ENCODE measurements at places on chromosomes 4 and X.
A peak's percentile ranks its signal among the peaks of the same experiment; 100 is the strongest.

GRCh38 chrX:119605464-119606279 is 552 bp downstream of the NKRF start:
- peak; percentile 7 for DNase-seq

GRCh38 chr4:48297256-48297846 is 27.7 kb upstream of the TEC start:
- no peak for DNase-seq

- no peak for DNase-seq
Measured at GRCh38 chrX:98299785-98300184, 1416.1 kb downstream of the RPA4 start.

GRCh38 chr4:182139491-182139890 is 103.7 kb upstream of the TENM3 start:
- DNase-seq: no peak

GRCh38 chrX:68758671-68759070 is 70.2 kb upstream of the EFNB1 start:
- no peak for DNase-seq

DNA sequence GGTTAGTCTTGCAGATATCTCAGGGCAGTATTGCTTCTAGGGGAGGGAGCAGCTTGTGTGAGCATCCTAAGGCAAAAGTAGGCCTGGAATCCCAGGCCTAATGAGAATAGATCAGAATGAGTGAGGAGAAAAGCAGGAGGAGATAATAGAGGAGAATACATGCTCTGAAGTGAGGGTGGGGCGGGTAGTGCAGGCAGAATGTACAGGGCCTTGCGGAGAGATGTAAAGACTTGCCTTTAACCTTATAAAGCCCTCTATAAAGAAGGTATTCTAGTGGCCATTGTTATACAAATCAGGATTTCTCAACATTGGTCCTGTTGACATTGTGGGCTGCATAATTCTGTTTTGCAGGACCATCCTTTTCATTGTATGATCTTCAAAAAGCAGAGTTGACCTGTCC is 855.3 kb downstream of the PCDH7 start:
- no peak for DNase-seq

GRCh38 chrX:148588649-148589310 is 88.4 kb downstream of the AFF2 start:
- DNase-seq: no peak

DNA sequence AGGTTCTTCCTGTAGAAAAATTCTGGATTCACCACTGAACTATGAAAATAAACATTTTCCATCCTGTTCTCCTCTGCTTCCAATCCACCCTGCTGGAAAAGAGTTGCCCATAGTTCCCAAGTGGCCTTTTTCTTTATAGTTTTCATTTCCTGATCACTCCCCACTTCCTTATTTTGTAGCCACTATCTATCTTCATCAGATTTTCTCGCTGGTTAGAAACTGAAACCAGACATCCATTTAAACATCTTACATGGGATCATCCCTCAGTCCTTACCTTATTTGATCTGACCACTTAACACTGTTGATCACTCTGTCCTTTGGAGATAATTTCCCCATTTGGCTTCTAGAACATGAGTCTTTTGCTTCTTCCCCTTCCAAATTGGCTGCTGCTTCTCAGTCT is 42.2 kb upstream of the SCOC start:
- DNase-seq: no peak

DNA sequence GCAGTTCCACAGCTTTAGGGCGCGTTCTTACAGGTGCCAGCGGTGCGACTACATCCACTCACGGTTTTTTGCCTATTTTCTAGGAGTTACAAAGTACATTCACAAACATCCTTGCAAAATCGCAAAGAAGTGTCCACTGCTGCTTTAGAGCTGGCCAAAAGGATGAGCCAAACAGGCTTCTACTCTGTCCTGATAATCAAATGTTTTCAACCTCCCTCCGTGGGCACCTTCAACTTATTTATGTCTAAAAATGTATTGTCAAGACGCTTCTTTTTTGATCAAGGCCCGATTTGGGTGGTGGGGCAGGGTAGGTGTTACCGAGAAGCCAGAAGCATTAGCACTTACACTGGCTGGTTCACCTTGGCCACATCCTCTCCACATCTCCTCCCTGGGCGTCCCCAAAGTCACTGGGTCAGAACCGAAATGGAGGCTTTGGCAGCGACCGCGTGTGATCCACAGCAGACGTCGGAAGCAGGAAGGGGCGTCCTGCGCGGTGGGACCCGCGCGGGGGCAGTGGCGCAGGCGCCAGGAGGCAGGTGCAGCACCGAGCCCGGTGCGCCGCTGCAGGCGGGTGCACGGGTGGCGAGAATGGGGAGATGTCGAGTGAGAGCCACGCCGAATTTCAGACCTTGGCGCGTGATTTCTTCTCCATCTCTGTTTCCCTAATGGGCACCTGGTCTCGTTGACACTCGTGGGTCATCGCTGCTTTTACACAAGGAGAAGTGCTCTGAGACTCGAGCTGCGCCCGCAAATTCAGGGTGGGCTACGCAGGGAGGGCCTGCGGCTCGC is 16.9 kb downstream of the NKX3-2 start:
- DNase-seq: no peak

DNA sequence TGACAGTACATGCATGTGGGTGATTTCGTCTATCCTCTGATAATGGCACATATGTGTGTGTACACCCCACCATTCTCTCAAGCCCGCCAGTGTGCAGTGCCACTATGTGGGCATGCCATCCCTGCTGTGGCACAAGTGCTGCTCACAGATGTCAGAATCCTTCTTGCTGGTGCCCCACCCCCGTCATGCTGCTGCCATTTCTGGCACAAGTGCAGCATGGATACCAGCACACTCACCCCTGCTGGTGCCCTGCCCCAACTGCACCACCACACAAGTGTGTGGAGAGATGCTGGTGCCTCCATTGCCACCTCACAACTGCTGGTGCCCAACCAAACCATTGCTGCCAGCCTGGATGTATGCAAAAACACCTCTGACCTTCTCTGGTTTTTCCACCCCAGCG is 1133.8 kb downstream of the TECRL start:
- no peak for DNase-seq

GRCh38 chr4:98399915-98400314 is 138.7 kb downstream of the RAP1GDS1 start:
- no peak for DNase-seq

DNA sequence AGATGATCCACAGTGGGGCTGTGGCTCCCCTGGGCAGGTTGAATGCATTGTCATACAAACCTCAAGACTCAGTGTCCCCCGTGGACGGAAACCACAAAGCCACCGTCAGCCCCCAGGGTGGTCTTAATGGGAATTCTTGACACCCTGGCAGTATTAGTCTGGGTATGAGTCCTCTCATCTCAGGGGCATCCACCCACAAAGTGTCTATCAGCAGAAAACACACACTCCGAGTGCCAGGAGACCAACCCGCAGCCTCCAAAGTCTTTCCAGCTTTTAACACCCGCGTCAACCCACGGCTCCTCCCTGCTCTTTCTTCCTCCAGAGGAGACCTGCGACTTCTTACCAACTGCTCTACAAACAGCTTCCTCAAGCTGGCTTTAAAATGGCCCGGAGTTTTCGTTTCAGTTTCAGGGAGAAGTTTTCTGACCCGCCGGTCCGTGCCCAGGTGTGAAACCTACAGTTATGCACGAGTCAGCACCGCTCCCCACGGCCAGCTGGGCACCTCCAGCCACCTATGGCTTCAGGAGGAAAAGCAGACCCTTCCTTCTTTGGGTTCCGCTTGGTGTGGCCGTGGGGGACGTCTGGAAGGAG is 14.4 kb upstream of the ASMTL start:
- peak; percentile 26 for DNase-seq

GRCh38 chr4:41865306-41865980 is 69.8 kb upstream of the TMEM33 start:
- DNase-seq: no peak

- DNase-seq: no peak
Measured at GRCh38 chr4:98098764-98099163, 44.5 kb downstream of the STPG2 start.

- DNase-seq: no peak
Measured at GRCh38 chr4:108301545-108302251, 133.0 kb upstream of the LEF1 start.

DNA sequence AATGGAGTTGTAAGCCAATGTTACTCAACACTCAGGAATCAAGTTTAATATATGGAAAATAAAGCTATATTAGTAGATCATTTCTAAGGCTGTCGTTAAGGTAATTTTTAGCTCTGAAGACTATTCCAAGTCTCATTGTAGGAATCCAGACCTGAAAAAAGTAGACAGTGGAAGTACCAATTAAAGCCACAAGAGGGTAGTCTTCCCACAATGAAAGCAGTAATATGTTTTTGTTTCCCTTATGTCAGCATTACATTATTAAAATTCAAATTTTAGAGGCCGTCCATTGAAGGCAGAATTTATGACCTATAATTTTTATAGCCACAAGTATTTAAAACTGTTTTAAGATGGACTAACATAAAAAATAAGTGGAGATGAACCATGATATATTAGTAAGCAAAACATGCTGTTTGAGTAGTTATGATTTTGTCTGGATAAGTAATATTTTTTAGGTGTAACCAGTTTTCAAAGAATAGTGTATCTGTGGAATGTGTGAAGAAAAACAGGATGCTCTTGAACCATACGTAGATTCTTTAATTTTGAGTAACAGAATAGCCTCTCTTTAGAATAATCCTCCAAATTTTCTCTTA is 372.6 kb upstream of the TECRL start:
- no peak for DNase-seq

DNA sequence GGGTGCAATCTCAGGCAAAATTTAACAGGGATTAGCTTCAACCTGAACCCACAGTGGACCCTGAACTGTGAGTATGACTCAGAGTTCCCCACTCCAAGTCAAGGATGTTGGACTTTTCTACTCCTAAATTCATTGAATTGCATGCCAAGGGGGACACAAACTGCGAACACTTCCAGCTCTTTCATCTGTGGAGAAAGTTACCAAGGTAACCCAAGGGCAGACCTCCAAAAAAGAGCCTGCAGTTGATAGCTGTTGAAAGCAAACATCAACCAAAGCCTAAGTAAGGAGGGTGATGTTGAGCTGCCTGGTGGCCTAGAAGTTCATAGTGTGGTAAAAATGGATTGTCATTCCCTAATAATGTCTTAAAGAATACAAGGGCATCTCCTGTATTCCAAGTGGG is 1242.9 kb downstream of the C4orf33 start:
- DNase-seq: no peak

GRCh38 chr4:158050942-158051341 is 121.9 kb downstream of the GASK1B start:
- no peak for DNase-seq

- no peak for DNase-seq
Measured at GRCh38 chr4:106165351-106166010, 150.5 kb downstream of the TBCK start.

DNA sequence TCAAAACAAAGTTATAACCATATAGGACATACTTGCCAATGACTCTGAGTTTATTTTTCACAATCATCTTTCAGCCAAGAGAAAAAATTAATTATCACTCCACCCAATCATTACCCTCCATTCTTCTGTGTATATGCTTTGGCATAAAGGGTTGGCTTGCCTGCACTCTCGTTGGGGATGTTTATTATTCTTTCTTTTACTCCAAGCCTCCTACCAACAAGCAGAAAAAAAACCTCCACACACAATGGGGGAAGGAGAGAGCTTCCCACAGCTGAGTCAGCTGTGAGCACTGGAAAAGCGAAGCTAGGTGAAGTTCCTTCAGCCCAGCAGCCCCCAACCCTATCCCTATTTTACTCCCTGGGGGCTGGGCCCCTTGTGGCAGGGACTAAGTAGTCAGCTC is 1.5 kb downstream of the OPHN1 start:
- DNase-seq: no peak

- DNase-seq: no peak
Measured at GRCh38 chr4:165319030-165319429, 8.4 kb upstream of the MSMO1 start.

DNA sequence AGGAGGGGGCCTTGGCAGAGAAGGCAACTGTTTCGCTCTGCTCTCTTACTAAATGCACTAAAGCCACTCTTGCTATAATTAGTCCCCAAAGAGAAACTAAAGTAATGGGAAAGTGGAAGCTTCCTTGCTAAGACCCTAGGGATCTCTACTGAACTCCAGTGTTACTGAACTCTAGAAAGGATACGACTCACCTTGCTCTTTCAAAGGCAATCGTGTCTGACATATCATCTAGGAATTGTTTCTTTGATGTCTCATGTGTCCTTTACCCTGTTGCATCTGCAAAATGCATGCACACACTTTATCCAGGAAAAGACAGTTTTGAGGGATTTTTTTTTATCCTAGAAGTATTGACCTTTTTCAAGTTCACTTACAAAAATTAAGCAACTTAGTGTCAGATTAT is 148.1 kb upstream of the FAM9B start:
- DNase-seq: no peak

DNA sequence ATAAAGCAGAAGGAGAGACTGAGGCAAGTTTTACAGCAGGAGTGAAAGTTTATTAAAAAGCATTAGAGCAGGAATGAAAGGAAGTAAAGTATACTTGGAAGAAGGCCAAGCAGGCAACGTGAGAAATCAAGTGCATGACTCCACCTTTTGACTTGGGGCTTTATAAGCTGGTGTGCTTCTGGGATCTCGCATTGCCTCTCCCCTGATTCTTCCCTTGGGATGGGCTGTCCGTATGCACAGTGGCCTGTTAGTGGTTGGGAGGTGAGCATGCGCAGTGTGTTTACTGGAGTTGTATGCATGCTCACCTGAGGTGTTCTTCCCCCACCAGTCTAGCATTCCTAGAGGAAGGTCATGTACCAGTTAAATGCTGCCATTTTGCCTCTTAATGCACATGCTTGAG is 29.1 kb upstream of the C1QTNF7 start:
- no peak for DNase-seq

DNA sequence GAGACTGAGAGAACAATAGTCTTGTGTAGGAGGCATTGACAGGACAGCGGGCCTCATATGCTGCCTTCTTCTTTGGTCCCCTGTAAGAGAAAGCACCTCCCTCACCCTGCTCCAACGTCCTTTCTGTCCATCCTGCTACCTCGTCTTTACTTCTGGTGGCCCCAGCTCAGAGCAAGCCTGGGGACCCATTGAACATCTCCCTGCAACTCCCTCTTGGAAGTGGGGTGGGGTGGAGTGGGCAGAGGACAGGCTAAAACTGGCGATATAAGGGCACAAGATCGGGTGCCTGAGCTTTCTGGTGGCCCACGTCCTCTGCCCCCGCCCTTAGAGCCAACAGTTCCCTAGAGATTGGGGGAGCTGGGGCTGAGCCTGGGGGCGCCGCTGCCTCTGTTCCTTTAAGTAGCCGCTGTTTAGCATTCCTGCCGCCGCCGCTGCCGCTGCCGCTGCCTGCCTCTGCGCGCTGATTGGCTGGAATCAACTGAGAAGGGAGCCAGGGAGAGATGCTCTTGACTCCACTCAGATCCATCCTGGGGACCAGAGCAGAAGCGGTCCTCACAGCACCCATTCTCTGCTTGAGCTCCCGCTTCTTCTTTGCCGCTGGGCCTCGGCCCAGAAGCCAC is at the start of gene DLG3:
TSS of gene DLG3 (plus strand) at position 510 of the 620 bp plus-strand sequence. CDS start 367 bp downstream, outside the sequence.
- DNase-seq: peak; percentile 10

DNA sequence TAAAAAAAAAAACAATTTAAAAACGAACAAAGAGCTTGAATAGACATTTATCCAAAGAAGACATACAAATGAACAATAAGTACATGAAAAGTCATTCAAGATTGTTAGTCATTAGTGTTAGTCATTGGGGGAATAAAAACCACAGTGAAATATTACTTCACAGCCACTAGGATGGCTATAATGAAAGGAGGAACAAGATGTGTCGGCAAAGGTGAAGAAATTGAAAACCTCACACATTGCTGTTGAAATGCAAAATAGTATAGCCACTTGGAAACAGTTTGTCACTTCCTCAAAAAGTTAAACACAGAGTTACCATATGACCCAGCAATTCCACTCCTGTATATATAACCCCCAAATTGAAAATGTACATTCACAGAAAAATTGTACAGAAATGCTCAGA is 45.2 kb upstream of the SLC39A8 start:
- no peak for DNase-seq
